ENCODE measurements at places on chromosomes 7 and 10.
A peak's percentile ranks its signal among the peaks of the same experiment; 100 is the strongest.

DNA sequence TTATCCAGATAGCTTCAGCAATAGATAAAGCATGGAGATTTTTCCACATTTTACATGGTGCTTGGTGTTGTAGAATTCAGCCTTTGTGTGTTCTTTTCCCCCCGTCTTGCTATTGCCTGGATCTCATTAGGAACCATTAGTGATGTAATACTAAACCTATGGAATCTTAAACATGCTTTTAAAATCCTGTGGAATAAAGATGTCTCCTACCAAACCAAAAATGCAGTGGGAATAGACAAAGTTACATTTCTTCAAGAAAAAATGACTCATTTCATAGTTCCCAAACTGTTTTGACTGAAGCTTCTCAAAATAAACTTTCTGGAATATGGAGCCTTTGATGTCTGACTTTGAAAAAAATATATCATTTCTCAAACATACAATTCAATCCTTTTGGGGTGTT lies 44.0 kb downstream of the CALD1 start:
- no peak for DNase-seq

- DNase-seq, result peak; percentile 30
Observed at GRCh38 chr7:151925446-151926335, 30.6 kb upstream of the GALNTL5 start.

DNA sequence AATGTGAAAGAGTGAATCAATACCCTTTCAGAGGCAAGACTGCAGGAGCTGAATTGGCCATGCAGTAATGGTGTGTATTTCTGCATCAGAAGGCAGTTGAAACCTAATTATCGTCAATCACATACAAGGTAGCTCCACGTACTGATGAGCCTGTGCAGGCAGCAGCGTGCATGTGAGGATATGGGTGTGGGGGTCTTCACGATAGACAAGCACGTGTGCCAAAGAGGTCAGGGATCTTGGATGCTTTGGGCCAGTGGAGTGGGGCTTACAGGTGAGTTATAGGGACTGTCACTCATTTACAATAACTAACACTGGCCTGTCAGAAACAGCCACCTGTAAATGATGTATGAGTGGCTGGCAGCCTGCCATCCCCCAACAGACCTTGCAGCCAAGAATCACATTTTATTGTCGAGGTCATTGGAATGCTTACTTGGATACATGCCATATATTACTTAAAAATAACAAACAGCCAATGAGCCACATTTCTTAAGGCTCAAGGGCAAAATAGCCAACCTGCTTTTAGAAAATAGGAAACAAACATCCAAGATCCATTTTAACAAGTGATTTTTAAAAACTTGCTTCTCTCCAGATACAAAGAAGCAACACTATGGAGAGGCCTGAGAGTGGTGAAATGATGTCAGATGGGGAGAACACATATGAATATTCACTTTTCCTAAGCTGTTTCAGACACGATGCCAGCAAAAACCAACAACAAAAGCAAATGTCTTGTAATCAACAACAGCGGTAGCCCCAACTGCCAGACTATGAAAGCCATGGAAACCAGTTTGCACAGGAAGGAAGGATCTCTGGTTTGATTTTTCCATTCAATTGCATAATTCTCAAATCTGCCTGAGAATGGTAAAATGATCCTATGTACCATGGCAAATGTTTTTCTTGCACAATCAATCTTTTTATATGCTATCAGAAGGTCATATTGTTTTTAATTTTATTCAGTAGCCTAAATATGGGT lies 210.7 kb downstream of the SKAP2 start:
- no peak for DNase-seq

GRCh38 chr7:92137557-92137956 lies 3.3 kb upstream of the CYP51A1 start:
- no peak for DNase-seq

DNA sequence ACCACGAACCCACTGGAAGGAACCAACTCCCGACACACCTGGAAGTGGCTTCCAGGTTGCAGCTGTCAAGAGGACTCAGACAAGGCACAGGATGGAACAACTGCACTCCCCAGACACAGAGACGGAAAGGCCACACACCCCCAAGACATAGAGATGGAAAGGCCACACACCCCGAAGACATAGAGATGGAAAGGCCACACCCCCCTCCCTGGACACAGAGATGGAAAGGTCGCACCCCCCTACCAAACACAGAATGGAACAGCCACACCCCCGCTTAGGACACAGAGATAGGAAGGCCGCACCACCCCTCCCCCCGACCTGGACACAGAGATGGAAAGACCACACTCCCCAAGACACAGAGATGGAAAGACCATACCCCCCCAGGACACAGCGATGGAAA lies 7.6 kb downstream of the ZNF511 start:
- no peak for DNase-seq

- no peak for DNase-seq
Observed at GRCh38 chr7:46279290-46279689, 358.2 kb upstream of the IGFBP3 start.

- no peak for DNase-seq
Observed at GRCh38 chr7:80848841-80849240, 70.0 kb downstream of the SEMA3C start.

DNA sequence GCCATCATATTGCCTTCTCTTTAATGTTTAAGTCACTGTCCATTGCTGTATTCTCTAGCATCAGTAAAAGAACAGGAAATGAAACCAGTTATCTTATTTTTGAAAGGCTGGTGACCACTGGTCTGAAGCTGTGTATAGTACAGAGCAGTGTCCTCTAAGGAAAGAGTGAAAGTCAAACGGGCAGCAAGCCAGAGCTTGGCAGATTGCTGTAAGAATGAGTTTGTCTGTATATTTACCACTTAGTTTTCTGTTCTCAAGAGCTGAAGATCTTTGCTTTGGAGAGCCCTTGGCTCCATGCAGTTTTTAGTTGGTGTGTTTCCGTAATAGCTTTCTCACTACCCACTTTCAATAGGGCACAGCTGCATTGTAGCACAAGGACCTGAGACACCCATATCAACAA lies 31.9 kb downstream of the PCBD1 start:
- DNase-seq, result no peak
